ENCODE measurements at places on chromosomes 6 and 20.
A peak's percentile ranks its signal among the peaks of the same experiment; 100 is the strongest.

- no peak for DNase-seq
These were observed 86.1 kb upstream of the EYA2 start for GRCh38 chr20:46808565-46808964.

- DNase-seq = no peak
These were observed 68.2 kb upstream of the SUPT3H start for GRCh38 chr6:45445749-45446549.

- no peak for DNase-seq
These were observed 49.1 kb downstream of the MAP7 start for GRCh38 chr6:136501096-136501495.

DNA sequence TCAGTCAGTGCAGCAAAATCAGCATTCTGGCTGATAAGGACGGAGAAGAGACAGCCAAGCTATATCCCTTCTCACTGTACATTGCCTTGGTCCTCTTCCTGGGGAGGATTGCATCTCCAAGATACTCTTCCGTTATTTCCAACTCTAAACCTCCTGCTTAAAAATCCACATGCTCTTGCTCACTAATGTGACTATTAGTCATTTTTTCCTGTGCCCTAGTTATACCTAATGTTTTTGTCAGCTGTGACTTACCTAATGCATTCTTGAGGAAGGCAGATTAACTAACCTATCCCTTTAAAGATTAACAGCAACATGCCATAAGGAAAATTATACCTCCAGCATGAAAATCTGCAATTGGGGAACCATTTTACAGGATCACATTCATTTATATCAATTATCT, 317.6 kb downstream of the BTBD9 start:
- DNase-seq = no peak

DNA sequence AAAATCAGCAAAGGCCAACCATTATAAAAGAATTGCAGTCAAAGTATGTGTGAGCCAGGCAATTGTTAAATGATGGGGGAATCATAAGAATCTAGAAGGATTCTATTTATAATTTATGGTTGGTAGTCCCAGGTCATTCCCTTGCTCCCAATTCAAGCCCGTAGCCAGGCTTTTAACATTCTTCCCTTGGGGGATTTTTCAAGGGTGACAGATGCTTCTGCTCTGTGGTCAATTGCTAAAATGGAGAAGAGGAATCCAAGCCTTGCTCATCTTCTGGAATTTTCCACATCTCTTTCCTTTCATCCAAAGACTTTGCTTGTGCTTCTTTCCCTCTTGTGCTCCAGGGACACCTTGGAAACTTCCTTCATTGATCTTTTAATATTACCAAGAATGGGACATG, 18.0 kb upstream of the BCAS1 start:
- DNase-seq = no peak

DNA sequence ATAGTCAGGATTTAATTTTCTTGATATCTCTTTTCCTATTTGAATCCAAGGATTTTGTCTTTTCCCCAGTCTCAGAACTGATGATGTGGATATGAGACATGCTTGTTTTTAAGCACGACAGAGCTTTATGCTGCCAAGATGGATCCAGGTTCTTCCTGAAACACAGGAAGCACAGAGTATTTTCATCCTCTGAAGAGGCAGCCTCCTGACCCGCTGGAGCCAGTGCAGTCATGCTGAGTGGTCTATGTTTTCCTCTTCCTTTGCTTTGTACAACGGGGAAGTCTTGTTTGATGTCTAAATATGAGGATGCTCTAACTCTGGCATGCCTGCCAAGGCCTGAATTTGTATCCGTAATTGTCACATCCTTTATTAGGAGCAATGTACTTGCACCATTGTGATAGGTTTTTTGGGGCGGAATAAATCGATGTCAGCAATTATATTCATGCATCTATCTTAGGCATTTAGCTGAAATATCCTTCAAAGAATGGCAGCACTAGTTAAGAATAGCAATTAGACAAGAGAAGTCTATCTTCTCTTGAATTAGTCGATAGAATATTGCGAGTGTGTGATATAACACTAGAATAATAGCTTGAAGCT, 407.1 kb upstream of the JAG1 start:
- no peak for DNase-seq

GRCh38 chr6:112017169-112017568, 36.7 kb upstream of the CCN6 start:
- DNase-seq = no peak

- DNase-seq = no peak
These were observed 4.3 kb downstream of the ZBTB46 start for GRCh38 chr20:63826753-63827152.

DNA sequence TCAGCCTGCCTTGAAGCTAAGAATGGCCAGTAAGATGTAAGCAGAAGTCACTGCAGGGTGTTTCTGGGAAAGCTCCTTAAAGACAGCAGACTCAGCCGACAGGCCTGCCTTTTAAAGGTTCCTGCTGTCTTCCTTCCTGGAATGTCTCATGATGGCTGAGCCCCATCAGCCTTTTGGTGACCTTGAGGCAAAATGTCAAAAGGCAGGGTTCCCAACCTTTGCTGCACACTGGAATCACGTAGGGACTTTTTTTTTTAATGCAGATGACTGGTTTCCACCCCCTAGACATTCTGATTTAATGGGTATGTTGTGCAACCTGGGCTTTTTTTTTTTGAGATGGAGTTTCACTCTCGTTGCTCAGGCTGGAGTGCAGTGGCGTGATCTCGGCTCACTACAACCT, 11.6 kb downstream of the MDGA1 start:
- DNase-seq = no peak

DNA sequence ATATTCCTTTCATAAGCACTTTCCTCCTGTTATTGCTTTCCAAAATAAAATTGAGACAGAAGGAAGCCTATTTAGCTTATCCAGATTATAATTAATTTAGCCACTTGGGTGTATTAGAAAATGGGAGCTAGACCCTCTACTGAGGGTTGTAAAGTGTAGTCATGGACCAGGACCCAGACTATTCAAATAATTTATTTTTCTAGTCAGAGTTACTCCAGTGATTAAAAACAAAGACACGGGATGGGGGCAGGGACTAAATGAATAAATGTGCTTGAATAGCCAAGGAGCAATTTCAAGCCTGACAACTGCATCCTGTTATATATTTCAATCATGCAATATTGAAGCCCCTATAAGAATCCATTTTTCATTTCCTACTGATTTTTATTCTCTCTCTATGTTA, 41.6 kb downstream of the KLHL32 start:
- no peak for DNase-seq

- DNase-seq = no peak
These were observed 218.8 kb upstream of the ECI2 start for GRCh38 chr6:4354181-4354580.

- DNase-seq = no peak
These were observed 67.4 kb upstream of the LOC128125822 start for GRCh38 chr6:63504777-63505384.

DNA sequence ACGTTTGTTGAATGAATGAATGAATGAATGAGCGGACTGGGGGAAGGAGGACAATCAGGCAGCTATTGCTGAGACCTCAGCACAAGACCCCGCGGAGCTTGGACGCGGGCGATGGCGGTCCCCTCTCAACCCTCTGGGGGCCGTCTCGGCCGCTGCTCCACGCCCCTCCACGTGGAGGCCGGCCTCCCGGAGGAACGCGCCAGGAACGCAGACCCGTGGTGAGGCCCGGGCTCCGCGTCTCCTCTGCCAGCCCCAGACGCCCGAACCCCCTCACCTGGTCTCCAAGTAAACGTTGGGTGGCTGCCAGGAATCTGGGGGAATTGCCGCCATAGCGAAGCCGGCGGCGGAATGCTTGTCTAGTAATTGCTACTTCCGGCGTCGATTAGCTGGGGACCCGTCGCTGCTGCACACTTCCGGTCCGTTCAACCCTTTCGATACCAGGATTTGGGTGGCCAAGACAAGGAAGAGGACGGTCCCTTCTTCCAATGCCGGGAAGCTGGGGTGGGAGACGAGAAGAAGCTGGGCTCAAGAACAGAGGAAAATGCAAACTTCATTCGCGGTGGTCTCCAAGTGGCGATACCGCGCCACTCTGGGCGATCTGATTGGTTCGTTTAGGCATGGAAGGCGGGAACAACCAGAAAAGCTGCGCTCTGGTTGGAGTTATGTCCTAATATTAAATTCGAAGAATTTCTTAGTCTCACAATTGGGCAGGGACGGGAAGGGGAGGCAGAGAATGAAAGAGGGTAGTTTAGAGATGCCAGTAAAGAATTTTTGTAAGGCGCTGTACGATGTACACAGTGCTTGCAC, at the start of gene PPIL1:
Gene PPIL1, minus strand, starts transcription at position 361 of the 807 bp plus-strand sequence. Its CDS starts 31 bp downstream, at position 330.
- DNase-seq = peak; percentile 82

DNA sequence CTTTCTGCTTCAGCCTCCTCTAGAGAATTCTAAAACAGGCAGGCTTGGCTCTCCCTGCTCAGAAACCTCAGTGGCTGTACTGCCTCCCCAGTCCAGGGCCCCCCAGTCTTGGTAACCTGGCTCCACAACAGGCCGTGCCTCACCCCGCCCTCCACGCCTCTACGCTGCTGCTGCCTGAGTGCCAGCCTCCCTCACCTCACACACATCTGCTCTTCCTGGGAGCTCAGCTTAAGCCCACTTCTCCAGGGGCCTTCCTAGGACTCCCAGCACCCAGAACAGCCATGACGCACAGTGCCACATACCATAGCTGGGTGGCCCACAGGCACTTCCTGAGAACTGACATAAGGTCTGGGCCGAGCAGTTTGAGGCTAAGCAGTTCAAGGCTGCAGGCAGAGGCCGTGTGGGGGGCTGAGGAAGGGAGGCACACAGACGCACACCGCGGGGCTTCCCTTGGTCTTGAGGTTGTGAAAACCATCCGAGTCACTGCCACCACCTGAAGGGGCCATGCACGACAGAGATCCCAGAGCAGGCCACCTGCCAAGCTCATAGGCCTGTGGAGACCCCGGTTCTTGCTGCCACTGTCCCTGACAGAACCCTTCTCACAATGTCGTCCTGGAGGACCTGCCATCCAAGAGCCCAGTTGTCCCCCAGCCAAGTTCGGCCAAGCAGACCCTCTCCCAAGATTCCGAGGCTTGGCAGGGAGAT, 42.6 kb downstream of the DSTN start:
- DNase-seq = peak; percentile 67

DNA sequence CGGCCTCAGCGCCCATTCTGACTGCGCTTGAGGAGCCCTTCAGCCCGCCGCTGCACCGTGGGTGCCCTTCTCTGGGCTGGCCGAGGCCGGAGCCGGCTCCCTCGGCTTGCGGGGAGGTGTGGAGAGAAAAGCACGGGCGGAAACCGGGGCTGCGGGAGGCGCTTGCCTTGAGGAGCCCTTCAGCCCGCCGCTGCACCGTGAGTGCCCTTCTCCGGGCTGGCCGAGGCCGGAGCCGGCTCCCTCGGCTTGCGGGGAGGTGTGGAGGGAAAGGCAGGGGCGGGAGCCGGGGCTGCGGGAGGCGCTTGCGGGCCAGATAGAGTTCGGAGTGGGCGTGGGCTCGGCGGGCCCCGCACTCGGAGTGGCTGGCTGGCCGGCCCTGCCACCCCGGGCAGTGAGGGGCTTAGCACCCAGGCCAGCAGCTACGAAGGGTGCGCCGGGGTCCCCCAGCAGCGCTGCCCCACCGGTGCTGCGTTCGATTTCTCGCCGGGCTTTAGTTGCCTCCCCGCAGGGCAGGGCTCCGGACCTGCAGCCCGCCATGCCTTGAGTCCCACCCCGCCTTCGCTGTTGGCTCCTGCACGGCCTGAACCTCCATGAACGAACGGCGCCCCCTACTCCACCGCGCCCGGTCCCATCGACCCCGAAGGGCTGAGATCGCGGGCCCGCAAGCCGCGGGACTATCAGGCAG, 45.7 kb upstream of the MCUR1 start:
- DNase-seq = no peak

- no peak for DNase-seq
These were observed 16.1 kb upstream of the VSTM2L start for GRCh38 chr20:37886851-37887297.

DNA sequence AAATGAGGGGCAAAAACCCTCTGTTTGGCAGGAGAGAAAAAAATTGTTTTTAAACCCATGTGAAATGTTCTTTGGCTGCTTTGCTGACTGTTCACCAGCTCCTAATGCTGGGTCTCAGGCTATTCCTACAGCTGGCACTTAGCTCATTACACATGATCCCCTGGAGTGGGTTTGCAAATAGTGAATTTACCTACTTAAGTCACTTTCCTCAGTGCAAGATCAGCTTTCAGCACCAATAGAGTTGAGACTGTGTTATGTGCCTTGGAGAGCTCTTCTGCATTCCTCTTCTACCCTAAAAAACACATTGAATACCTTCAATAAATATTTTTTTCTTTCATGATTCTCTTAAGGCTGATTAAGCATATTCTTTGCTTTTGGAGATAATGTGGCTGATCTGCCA, 58.4 kb upstream of the PRDM1 start:
- DNase-seq = no peak

DNA sequence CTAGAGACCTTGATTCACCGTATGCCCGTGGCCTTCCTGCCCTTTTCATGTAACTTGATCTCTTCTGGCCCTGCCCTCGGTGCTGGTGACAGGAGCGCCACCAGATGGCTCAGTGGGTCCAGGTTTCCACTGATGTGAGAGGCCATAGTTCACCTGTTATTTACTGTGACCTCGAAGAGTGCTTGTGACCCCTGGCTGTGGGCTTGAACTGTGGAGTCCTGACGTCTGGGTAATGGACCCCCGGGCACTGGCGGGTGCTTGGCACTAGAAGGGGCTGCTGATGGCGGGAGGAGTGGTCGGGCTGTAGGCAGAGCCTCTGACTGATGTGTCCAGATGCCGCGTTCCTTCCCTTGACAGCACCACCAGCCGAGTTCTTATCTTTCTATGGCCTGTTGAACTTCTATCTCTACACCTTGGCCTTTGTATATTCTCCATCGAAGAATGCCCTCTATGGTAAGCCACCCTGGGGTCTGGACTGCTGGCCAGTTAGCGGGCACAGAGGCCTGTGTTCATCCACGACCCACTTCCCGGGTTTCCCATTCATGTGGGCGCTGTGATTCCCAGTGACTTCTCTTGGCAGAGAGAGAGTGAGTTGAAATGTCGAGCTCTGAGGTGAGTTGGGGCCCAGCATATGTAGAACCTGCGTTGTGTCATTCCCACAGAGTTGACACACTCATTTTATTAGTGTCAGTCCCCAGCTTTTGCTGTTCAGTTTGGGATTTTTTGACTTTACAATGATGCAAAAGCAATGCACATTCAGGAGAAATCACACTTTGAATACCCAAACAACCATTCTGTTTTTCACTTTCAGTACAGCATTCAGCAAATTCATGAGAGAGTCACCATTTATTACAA, 14.9 kb downstream of the DYNLT1 start:
- peak; percentile 33 for DNase-seq

GRCh38 chr6:134962421-134962820, 12.5 kb upstream of the ALDH8A1 start:
- DNase-seq = no peak

DNA sequence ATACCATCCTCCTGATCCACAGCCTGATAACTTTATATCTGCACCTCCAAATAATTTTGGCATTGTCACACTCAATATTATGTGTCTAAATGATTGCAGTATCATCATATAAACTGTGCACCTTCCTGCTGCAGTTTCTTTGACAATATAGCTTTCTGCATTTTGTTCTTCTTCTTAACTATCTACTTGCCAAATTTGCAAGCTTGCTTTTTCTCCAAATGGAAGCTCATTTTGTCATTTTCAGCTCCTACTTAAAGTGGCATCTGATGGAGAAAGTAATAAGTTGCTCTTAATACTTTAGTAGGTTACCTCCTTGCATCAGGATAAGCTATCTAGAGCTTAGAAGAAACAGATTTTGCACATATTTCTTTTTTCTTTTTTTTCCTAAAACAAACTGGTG, 74.0 kb upstream of the DEFB112 start:
- DNase-seq = no peak
